ENCODE measurements at places on chromosomes 16 and 17. TPM values are rescaled to one million over a fixed set of nuclear protein-coding genes. Genes with fewer than 3 reads are reported as not detected.

The HIC1 gene
- total RNA-seq, result 22.8 TPM

- no peaks in the 10 kb centered on the region for H3K4me1 ChIP-seq
- no peak overlapping the region for H3K4me3 ChIP-seq
- H3K27ac ChIP-seq, result no peak overlapping the region
- no peaks in the 10 kb centered on the region for H3K36me3 ChIP-seq
These were observed 6.3 kb downstream of the TBC1D16 start for GRCh38 chr17:80029258-80029974.

The OTOP2 gene
- total RNA-seq, result not detected

- no peak for ATAC-seq
- H3K27me3 ChIP-seq, result no peaks in the 10 kb centered on the region
- peaks cover 15% of the 10 kb centered on the region for H3K4me1 ChIP-seq
- H3K4me3 ChIP-seq, result no peak overlapping the region
- H3K27ac ChIP-seq, result no peak overlapping the region
These were observed 15.4 kb upstream of the ERN1 start for GRCh38 chr17:64145375-64145750.

The C17orf67 gene
- total RNA-seq, result 5.6 TPM

- H3K27ac ChIP-seq, result peak overlapping the region; percentile 72
- no peak for ATAC-seq
- no peaks in the 10 kb centered on the region for H3K27me3 ChIP-seq
- peaks cover 25% of the 10 kb centered on the region for H3K4me1 ChIP-seq
- H3K4me3 ChIP-seq, result no peak overlapping the region
- peaks cover 53% of the 10 kb centered on the region for H3K36me3 ChIP-seq
These were observed 80.5 kb downstream of the ZNF778 start for GRCh38 chr16:89297910-89298545.

The LONP2 gene
- total RNA-seq, result 49.7 TPM

- no peaks in the 10 kb centered on the region for H3K36me3 ChIP-seq
- peaks cover 5% of the 10 kb centered on the region for H3K4me1 ChIP-seq
- peaks cover 40% of the 10 kb centered on the region for H3K27me3 ChIP-seq
- no peak overlapping the region for H3K4me3 ChIP-seq
- ATAC-seq, result no peak
These were observed 14.6 kb upstream of the ETV4 start for GRCh38 chr17:43560461-43561427.

The SDR42E2 gene
- total RNA-seq, result not detected

- peak; percentile 1 for ATAC-seq
- no peaks in the 10 kb centered on the region for H3K36me3 ChIP-seq
- H3K27me3 ChIP-seq, result no peaks in the 10 kb centered on the region
- H3K4me1 ChIP-seq, result peaks cover 7% of the 10 kb centered on the region
- H3K27ac ChIP-seq, result no peak overlapping the region
These were observed 547 bp downstream of the PLCD3 start for GRCh38 chr17:45131616-45132319.

GRCh38 chr16:66358231-66358630 lies 8.3 kb upstream of the CDH5 start:
- no peaks in the 10 kb centered on the region for H3K36me3 ChIP-seq
- no peak overlapping the region for H3K27ac ChIP-seq

DNA sequence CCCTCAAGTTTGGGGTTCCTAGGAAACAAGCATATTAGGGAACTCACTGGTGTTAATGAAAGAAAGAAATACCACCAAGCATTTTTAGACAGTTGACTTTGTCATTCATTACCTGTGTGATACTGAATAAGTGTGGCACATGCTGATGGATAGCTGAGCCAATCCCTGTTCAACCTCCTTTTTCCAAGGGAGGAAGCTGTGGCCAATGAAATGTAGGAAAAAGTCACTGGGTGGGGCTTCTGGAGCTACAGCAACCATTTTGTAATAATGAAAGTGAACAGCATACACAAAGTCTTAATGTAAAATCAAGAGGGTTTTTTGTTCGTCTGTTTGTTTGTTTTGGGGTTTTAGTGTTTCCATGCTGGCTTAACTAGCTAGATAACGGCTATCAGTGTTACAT lies 254.3 kb upstream of the SALL1 start:
- H3K27me3 ChIP-seq, result no peaks in the 10 kb centered on the region
- no peaks in the 10 kb centered on the region for H3K36me3 ChIP-seq
- H3K4me3 ChIP-seq, result no peak overlapping the region
- no peak for ATAC-seq
- H3K4me1 ChIP-seq, result no peaks in the 10 kb centered on the region

GRCh38 chr16:4382795-4383357 lies 11.2 kb downstream of the VASN start:
- peaks cover 34% of the 10 kb centered on the region for H3K36me3 ChIP-seq
- no peak for ATAC-seq
- H3K4me3 ChIP-seq, result no peak overlapping the region
- no peak overlapping the region for H3K27ac ChIP-seq
- H3K4me1 ChIP-seq, result no peaks in the 10 kb centered on the region
- no peaks in the 10 kb centered on the region for H3K27me3 ChIP-seq

GRCh38 chr17:59769887-59770286 lies 62.4 kb downstream of the VMP1 start:
- H3K27me3 ChIP-seq, result no peaks in the 10 kb centered on the region
- peaks cover 62% of the 10 kb centered on the region for H3K36me3 ChIP-seq
- ATAC-seq, result no peak

The PLD6 gene
- total RNA-seq, result 24.5 TPM

DNA sequence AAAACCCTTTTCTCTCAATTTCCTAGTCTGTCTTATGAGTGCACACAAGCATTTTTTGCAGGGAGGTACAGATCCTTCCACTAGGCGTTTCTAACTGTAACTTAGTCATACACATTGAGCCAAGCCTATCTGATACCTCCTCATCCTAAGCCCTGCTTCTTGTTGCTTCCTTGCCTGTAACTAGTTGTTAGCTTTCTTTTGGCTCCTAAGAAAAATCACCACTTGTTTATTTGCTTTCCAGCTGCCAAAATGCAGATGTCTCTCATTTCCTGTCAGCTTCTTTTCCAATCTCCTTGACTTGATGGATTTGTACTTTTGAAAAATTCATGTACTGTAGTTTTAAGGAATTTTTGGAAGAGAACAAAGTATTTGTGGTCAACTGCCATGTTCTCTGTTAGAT lies 73.7 kb downstream of the TNRC6C start:
- no peaks in the 10 kb centered on the region for H3K27me3 ChIP-seq
- H3K4me1 ChIP-seq, result peaks cover 17% of the 10 kb centered on the region
- H3K36me3 ChIP-seq, result peaks cover 51% of the 10 kb centered on the region
- no peak for ATAC-seq

- H3K27ac ChIP-seq, result no peak overlapping the region
- no peaks in the 10 kb centered on the region for H3K4me1 ChIP-seq
- no peak overlapping the region for H3K4me3 ChIP-seq
- H3K36me3 ChIP-seq, result no peaks in the 10 kb centered on the region
- no peaks in the 10 kb centered on the region for H3K27me3 ChIP-seq
These were observed 528.4 kb upstream of the TOM1L1 start for GRCh38 chr17:54372069-54372749.

- no peaks in the 10 kb centered on the region for H3K27me3 ChIP-seq
- H3K36me3 ChIP-seq, result peaks cover 95% of the 10 kb centered on the region
- ATAC-seq, result no peak
- peaks cover 8% of the 10 kb centered on the region for H3K4me1 ChIP-seq
- no peak overlapping the region for H3K4me3 ChIP-seq
These were observed 23.9 kb downstream of the NLRC3 start for GRCh38 chr16:3553138-3553923.
